HCEC 1CT (cell line): ENCODE measurements at places on chromosomes 6 and 20.

GRCh38 chr6:157952861-157953351, 28.8 kb upstream of the SYNJ2 start:
- peak; percentile 13 for DNase-seq

GRCh38 chr20:2873747-2874041, 413 bp downstream of the PTPRA start:
- peak; percentile 14 for DNase-seq

- DNase-seq, result no peak
These were observed 504.4 kb downstream of the TFAP2B start for GRCh38 chr6:51323056-51323455.

- DNase-seq, result no peak
These were observed 43.2 kb downstream of the NCOA3 start for GRCh38 chr20:47544852-47545251.

DNA sequence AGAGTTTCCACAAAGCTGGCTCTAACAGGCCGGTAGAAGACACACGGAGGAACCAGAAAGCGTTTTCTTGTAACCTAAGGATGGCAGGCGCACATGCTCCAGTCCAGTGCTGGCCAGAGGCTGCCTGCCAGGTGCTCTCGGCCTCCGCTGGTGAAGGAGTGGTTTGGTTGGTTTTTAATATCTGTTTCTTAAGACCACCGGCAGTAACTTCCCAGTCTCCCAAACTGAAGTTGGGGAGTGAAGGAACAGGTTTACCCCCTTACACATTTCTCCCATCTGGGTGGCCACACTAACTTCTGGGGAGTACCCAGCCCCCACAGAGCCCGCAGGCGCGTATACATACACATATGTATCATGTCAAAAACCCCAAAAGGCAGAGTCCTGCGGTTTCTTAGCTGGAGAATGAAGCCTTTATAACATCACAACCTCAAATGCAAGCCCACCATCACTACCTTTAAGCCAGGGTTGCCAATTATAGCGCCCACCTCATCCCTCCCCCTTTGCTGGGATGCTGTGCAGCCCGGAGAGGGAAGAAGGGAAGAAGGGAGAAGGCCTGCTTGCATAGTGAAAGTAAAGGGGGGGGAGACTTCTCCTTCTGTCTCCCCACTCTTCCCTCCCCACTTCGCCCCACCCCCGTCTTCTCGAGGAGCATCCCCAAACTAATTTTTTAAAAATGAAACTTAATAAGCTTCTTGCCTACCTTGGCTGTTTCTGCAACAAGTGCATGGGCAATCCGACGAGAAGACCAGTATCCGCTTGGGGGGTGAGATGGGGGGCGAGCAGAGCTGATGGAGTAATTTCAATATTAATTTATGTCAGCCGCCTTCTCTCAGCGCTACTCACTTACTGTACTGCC, 1.0 kb downstream of the TRERF1 start:
- peak; percentile 51 for DNase-seq

GRCh38 chr6:114334237-114334636, 8.6 kb downstream of the HS3ST5 start:
- DNase-seq, result no peak

DNA sequence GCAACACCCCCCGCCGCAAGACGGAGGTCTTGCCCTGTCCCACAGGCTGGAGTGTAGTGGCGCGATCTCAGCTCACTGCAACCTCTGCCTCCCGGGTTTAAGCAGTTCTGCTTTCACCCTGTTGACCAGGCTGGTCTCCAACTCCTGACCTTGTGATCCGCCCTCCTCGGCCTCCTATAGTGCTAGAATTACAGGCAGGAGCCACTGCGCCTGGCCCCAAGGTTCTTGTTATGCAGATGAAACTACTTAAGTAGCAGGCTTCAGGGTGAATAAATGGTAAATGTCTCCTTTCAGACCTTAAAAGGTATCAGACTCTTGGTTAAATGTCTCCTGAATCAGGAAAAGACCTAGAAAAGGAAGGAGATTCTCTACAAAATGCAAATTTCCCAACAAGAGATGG, 95.4 kb upstream of the TMEM181 start:
- no peak for DNase-seq

DNA sequence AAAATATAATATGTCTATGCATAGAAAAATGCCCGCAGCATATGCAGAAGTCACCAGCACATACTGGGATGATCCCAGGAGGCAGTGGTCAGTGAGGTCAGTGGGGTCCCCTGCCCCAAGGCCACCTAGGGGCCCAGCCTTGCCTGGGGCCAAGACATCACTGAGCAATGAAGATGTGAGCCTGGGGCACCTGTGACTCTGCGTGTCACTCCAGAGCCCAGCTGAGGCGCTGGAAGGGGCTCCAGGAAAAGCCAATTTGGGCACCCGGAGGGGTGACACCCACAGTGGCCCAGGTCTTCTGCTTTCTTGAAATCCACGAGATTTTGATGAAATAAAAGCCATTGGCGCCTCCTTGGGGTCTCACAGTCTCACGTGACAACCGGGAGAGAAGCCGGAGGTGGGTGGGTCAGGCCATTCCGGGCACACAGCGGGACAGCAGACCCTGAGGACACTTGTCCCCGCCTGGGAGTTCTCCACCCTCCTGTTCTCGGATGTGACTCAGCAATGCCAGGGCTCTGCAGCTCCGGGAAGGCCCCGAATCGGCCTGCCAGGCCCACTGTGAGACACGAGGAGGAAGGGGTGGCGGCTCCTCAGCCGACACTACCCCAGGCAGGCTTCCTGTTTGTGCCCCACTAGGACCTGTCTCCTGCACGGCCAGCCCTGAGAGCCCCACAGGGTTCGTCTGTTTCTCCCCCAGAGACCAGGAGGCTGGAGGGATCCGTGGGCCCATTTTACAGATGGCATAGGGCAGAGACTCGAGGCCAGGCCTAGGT, 24.4 kb upstream of the SLCO4A1 start:
- no peak for DNase-seq

DNA sequence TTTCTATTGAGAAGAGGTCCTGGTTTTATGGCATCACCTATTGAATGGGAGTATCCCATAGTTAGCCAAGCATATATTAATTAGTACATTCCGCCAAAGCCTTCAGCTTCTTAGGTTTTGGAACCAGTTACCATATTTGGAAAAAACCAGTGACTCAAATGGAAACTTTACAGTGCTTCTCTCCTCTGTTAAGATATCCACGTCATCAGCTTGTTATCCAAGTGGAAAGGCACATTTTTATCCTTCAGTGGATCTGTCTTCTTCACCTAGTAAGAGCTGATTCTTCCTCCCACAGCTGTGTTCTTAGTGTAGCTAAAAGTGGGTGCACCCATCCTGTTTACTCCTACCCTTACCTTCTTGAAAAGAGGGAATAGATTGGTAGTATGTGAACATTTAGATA, 34.5 kb downstream of the TPD52L1 start:
- DNase-seq, result peak; percentile 85

DNA sequence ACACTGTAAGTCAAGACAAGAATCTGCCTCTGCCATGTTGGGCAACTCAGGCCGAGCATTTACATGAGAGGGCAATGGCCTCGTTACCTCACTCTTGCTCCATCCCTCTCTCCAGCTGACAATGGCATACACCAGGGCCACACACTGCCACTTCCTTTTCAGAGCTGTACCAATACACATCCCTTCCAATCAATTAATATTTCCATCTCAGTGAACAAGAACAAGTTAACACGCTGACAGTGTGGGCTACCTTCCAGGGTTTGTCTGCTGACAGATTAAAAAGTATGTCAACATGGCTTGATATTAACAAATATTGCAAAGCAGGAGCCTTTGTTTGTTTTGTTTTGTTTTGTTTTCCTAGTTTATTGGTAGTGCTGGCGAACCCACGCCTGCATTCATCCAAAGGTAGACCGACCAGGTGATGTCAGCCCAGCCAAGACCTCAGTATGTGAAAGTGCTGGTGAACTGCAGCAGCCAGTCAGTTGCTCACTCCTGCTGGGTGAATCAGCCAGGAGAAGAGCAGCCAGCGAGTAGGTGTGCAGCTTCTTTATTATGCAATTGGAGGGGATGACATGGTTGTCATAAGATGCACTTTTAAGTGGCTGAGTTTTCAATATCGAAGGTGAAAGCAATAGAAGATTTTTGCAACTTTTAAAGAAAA, 487.3 kb upstream of the JARID2 start:
- no peak for DNase-seq

GRCh38 chr20:63873477-63873971, 8.5 kb downstream of the TPD52L2 start:
- peak; percentile 93 for DNase-seq

DNA sequence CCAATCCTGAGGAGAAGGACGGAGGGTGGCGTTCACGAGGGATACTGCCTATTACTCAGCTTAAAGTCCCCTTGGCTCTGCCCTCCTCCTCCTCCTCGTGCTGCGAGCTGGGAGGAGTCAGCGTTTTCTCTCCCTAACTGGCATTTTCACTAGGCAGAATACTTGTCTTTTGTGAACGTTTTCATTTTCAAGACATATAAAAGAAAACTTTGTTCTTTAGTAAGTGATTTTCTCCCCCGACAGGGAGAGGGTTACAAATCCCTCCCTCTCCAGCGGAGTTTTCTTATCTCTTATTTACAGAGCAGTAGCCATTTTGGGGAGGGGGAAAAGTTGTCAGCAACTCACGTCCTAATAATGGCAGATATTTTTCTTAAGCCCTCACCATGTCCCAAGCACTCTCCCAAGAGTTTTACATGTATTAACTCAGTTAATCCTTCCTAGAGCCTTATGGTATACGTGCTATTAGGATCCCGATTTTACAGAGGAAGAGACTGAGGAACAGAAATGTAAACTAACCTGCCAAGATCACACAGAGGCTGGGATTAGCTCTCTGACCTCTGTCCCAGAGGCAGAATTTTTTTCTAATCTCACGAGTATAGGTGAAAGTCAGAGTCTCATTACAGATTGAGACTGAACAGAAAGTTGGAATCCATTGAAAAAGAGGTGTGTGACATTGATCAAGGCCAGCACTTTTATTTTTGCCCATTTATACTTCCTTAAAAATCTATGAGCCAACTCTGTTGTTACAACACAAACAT, 30.0 kb upstream of the ZNF217 start:
- DNase-seq, result peak; percentile 87

DNA sequence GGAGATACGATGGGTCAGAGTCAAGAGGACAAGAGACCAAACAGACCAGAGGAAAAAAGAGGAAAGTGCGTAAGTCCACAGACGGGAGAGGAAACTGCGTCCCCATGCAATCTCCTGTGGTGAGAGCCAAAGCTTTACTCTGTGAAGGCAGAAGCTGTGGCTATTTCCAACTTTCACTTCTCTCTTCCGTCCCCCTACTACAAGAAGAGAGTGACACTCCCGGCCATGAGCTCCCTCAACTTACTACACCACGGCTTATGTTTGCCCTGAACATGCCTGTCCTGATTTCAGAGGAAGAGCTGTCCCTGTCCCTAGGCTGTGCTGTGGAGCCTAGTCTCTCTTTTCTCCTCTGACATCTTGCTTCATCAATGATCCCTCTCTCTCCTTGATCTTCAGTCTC, 11.5 kb upstream of the SSR1 start:
- DNase-seq, result no peak

- DNase-seq, result no peak
These were observed 15.5 kb upstream of the TPBG start for GRCh38 chr6:82348130-82348529.

DNA sequence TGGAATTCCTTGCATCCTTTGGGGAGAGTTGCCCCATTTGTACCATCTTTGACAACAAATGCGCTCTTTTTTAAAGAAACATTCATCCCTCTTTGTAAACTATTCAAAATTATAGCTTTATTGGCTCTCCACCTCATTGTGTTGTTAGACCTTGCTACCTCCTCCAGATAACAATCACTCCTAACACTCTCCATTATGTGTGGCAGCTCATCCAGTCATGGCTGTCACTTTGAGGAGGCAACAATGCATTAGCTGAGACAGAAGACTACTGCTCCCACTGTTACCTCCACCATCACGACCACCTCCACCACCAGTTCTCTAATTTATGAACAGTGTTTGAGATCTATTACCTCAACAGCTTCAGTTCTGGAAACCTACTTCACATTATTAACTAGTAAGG, 339.1 kb downstream of the FRK start:
- no peak for DNase-seq

- no peak for DNase-seq
These were observed 121.7 kb downstream of the NKAIN2 start for GRCh38 chr6:123925350-123925749.

DNA sequence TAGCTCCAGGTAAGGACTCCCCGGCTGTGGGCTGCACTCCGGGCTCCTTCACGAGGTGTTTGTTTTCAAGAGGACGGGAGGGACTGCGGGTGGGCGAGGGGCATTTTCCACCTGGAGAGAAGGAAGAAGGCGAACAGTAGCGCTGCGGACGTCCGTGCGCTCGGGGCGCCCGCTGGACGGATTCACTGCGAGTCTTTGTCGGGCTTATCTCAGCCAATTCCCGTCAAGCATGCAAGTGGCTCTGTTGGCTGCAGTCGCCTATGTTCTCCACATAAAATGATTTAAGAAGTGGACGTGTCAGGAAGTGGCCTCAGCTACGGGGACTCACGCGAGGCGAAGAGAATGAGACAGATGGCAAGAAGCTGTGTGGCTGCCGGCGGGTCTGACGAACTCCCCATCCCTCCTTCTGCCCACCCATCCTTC, 332 bp downstream of the GRIK2 start:
- DNase-seq, result peak; percentile 35

GRCh38 chr6:157060440-157060952, 262.8 kb downstream of the TMEM242 start:
- no peak for DNase-seq

DNA sequence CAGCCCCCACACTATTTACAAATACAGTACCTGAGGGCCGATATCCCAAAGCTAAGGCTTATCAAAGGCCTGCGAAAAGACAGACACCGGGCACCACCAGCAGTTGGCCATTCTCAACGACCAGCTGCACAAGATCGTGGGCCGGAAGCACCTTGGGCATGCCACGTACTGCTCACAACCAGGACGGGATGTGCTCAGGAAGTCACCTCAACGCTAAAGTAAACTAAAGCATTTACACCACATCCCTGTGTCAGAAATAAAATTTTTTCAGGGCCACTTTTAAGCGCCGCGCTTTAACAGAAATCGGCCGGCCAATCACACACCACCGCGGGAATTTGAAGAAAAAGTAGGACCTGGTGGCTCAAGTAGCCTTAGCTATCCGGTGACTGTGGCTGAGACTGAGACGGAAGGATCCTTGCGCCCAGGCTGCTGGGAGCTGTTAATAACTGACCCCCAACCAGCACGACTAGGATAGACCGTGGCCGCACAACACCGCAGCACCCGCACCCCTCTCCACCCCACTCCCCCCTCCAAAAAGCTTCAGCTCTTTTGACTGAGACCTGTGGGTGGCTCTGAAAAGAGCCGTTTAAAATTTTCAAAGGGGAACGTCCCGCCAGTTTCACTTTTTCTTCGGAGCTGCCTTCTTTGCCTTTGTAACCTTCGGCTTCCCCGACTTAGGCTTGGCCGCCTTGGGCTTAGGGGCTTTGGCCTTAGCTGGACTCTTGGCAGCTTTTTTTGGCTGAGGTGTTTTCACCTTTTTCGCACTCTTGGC, 131.2 kb upstream of the BTN3A2 start:
- peak; percentile 71 for DNase-seq

DNA sequence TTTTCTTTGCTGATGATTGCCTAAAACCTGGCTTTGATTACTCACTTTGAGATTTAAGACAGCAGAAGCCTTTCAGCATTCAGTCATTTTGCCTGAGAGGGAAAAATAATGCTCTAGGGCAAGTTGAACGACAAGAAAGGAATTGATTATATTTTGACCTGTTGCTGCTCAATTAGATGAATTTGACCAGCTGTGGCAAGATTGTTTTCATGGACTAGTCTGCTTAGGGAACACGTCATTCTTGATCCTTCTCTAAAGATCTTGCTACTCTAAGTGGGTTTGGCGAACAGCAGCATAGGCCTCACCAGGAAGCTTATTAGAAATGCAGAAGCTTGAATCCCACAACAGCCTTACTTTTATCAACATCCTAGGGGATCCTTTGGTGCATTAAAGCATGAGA, 59.7 kb upstream of the PHACTR1 start:
- DNase-seq, result no peak
